ENCODE measurements at places on chromosomes 3 and 15.

DNA sequence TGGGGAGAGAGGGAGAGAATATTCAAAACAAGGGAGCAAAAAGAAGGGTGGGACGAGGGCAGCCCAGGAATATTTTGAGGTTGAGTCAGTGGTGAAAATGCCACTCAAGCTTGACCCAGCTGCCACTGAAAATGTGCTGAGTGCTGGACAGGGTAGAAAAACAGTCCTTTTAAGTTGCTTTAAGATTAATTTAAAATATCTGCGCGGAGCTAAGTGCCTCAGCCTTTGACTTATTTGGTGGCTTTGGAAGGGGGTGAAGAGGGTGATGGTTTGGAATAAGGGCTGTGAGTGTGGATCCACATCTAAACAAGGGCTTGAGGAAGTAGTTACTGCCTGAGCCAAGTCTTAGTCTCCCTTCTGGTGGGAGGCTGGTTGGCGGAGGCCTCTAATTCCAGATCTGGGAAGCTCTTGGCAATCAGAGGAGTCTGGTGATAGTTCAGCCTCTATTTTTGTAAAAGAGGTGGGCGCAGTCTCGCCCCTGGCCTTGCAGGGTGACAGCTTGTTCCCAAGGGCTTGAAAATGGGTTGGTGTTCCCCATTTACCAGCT, 280.8 kb upstream of the ROPN1 start:
- no peak for DNase-seq

- no peak for DNase-seq
Measured at GRCh38 chr15:63016234-63016633, 26.3 kb upstream of the TPM1 start.

- no peak for DNase-seq
Measured at GRCh38 chr15:42031198-42031915, 10.5 kb upstream of the PLA2G4E start.

DNA sequence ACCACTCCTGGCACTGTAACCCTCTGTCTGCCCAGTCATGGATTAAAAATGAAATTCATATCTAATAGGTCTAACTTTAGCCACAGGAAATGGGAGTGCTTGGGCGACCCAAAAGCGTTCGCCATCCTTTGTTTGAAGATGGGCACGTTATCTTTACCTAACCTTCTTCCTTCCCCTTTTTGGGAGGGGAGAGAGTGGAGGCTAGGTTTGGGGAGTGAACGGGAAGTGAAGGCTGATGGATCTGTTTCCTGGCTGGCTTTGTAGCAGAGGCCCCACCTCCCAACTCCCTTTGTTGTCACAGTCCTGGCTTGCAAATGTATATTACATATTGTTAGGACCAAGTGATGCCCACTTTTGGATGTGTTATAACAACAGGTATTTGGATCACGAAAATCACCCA, 98.1 kb upstream of the ARHGEF3 start:
- DNase-seq: no peak

DNA sequence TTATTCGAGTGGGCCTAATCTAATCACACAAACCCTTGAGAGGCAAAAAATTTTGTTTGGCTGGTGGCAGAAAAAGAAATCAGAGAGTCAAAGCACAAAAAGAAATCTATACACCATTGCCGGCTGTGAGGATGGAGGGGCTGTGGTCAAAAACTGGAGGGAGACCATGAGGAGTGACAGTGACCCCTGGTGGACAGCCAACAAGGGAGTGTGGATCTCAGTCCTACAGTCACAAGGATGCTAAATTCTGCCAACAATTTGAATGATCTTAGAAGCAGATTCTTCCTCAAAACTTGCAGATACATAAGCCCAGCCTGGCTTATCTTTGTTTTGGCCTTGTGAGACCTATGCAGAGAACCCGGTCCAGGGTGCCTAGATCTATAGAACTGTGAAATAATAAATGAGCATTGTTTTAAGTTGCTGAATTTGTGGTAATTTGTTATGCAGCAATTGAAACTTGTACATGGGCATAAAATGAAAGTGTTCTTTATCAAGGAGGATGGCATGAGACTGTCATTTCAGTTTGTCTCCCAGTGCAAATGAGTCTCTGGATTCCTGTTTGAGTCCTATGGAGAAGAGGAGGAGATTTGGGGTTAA, 103.0 kb upstream of the ARHGEF26 start:
- DNase-seq: no peak

DNA sequence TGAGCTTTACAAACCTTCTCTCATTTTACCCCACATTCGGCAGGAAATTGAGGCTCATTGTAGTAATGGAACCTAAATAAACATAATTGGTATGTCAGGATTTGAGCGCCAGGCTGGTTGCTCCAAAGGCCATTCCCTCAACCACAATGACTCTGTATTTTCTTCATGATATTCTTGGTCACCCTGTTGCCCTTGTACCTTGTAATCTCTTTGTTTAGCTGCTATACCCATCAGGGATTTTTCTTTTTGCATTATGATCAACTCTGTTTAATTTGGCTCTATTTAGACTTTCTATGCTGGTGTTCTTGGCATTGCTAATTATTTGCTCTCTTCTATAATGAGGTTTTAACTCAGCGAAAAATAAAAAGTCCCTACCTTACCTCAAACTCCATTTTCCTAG, 29.8 kb downstream of the DUOX2 start:
- DNase-seq: no peak

DNA sequence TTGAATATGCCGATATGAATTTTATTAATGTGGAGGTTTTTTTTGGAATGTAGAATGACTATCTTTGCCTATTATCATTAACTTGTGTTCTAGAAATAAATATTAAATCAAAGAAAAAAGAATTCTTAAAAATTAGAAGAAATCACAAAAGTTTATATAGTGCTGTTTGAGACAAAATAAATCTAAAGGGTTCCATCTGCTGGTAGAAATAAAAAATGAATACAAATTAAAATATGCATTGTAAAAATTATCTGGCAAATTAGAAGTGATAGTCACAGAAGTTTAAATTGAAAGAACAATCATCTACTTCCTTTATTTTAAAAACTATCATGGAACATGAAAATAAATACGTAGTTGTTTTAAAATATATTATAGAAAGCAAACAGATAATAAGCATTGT, 22.7 kb upstream of the ZBTB20 start:
- DNase-seq: no peak

DNA sequence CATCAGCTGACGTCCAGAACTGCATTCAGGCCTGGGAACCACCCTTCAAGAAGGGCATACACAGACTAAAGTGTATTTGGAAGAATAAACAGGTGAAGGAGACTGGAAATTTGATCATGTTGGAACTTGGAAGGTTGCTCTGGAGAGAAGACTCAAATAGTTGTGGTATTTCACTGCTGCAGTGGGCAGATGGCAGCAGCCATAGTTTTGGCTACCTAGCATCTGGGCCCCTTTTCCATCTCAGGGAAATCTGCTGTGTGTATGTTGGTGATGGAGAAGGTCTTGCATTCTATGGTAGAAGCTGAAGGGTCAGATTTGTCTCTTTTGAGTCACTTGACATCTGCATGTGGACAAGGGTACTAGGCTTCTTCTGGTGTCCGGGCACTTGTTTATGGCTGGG, 114.4 kb upstream of the FGF7 start:
- DNase-seq: no peak

- DNase-seq: no peak
Measured at GRCh38 chr3:182492536-182492935, 300.8 kb upstream of the ATP11B start.
